NCI-H1694 (cell line): ENCODE measurements at places on chromosomes 6 and 20.

DNA sequence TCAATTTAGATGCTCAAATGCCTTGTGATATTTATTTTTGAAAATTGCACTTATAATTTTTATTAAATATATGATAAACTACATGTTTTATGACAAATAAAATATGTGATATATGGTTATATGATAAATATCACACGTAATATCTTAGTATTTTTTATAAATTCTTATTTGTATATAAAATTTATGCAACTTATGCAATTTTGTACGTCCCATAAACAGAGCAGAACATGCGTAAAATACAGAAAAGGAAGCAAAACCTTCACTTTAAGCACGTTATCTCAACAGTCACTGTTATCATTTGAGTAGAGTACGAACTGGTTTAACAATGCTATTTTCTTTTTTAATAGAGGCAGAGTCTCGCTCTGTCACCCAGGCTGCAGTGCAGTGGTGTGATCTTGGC is 15.7 kb upstream of the ADRM1 start:
- DNase-seq, result no peak

- no peak for DNase-seq
Measured at GRCh38 chr6:159151266-159151855, 17.8 kb upstream of the FNDC1 start.

- DNase-seq, result no peak
Measured at GRCh38 chr6:155528982-155529453, 73.4 kb upstream of the NOX3 start.

- DNase-seq, result peak; percentile 34
Measured at GRCh38 chr20:19888269-19888671, 128.9 kb upstream of the NAA20 start.

DNA sequence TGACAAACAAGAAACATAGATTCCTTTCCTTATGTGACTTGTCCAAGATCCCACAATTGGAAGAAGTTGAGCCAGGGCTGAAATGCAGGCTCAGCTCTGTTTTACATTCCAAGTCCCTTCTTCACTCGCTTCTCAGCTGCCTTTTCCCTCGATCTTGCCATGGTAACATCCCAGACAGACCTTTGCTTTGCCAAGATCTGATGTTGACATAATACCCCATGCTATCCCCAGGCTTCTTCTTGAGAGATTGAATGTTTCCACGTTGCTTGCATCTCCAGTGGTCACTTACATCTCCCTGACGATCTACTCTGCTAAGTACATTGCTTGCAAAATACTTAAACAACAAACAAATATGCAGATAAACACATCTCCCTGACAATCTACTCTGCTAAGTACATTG is 63.5 kb downstream of the TBXT start:
- DNase-seq, result no peak

- no peak for DNase-seq
Measured at GRCh38 chr20:25217161-25218108, 21.9 kb downstream of the ENTPD6 start.

GRCh38 chr6:92977018-92977417 is 442.3 kb downstream of the EPHA7 start:
- no peak for DNase-seq

DNA sequence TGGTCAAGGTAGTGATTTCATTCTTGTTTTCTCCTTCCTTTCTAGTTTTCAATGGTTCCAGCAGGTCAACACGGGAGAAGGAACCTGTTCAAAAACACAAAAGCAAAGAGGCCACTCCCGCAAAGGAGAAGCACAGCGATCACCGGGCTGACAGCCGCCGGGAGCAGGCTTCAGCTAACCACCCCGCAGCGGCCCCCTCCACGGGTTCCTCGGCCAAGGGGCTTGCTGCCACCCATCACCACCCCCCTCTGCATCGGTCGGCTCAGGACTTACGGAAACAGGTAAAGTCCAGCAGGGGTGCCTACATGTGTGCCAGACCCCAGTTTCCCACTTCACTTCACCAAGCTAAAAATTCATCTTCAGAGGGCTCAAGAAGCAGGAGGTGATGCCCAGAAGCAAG is 175.6 kb downstream of the DTNBP1 start:
- DNase-seq, result no peak

DNA sequence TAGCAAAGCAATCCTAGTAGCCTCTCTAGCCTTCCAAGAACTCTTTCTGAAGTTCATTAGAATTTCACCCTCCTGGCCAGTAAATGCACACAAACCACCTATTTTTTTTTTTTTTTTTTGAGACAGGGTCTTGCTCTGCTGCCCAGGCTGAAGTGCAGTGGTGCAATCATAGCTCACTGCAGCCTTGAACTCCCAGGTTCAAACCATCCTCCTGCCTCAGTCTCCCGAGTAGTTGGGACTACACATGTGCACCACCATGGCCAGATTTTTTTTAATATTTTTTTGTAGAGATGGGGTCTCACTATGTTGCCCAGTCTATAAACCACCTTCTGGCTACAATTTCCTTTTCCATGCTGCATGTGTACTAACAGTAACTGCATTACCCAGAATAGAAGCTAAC is 301.3 kb downstream of the ZNF217 start:
- DNase-seq, result no peak

DNA sequence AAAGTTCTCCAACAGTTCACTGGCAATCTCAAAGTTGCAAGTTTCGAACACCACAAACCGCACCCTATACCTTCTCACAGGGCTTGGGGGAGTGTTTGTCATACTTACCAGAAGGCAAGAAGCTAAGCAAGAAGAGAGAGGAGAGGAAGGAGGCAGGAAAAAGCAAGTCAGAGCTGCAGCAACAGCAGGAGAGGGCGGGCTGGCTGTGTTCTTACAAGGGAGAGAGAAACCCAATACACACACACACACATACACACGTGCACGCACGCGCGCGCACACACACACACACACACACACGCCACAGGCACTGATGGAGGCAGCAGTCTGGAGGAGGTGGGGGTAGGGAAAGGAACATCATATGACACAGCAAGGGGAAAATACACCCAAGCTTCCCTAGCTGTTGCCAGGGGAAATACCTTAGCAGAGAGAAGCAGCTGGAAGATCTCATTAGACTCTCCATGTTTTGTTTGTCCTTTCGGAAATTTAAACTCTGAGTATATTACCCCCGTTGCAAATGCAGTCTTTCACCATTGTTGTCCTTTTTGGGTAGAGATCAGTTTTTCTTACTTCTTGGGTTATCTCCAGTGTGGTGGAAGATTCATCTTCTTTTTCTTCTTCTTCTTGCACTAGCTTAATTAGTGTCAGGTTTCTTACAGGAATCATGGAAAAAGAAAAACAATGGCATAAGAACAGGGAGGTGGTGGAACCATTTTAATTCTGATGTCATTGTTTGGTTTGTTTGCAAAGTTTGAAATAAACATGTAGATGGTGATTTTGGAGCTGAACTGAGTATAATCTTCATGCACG is at the start of gene TXLNB:
TXLNB (minus strand) TSS at position 186 of the 807 bp plus-strand sequence. CDS start 3,099 bp downstream, outside the sequence.
- DNase-seq, result no peak

- DNase-seq, result no peak
Measured at GRCh38 chr20:22511943-22512910, 72.1 kb downstream of the FOXA2 start.

GRCh38 chr6:150403458-150404246 is 34.8 kb downstream of the IYD start:
- no peak for DNase-seq

- DNase-seq, result no peak
Measured at GRCh38 chr6:169175360-169175887, 78.2 kb downstream of the THBS2 start.

DNA sequence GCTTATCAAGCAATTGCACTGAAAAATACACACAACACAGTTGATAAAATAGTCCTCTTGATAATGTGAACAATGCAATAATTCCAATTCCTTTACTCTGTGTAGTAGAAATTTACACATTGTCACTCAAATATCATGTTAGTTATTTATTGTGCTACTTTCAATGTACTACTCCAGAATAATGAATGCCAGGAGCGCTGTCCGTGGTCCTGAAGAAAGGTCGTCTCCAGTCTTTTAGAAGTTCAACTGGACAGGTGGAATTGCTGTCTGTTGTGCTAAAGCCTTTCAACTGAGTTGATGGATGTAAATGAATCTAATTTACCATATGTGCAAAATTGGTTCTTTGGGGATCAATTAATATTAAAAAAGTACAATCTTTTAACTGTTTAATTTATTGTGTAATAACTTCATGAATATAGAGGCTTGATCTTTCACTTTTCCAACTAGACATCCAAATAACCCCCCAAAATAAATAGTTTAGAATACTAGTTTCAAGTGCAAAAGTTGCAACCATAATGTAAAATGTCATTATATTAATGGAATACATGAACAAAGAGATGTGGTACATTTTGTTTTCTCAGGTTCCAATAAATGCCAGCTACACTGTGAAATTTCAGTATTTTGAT is 3.2 kb downstream of the GRIK2 start:
- no peak for DNase-seq

GRCh38 chr6:98977671-98978292 is 30.0 kb upstream of the FBXL4 start:
- no peak for DNase-seq

- DNase-seq, result no peak
Measured at GRCh38 chr6:167091026-167091804, 31.7 kb upstream of the CCR6 start.

- DNase-seq, result no peak
Measured at GRCh38 chr6:14194483-14194882, 76.9 kb downstream of the CD83 start.

DNA sequence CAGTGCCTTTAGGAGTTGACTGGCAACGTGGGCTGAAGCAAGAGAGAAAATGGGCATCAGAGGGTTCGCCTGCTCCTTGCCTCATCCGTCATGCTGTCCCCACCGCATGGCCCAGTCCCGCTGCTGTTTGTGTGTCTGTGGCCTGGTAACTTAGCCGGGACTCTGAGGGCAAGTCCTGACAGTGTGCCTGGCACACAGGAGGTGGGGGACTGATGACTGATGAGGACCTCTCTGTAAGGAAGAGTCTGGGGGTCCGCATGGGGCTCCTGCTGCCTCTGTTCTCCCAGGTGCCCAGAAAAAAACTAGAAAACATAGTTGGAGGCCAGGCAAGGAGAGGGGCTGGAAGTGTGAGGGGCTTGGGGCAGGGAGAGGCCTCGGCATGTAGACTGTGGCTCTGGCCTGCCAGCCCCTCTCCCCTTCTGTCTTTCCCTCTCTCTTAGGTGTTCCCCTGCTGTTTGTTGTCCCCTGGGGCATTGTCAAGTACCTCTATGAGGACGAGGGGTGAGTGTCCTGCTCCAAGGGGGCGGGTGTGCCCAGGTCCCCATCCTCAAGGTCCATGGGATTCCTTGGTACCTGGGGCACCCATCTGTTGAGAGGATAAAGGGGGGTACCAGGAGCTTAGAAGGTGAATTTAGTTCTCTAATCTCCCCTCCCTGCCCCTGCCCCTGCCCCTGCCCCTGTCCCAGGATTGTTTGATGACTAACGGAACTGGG is 29.5 kb downstream of the GLP1R start:
- no peak for DNase-seq

DNA sequence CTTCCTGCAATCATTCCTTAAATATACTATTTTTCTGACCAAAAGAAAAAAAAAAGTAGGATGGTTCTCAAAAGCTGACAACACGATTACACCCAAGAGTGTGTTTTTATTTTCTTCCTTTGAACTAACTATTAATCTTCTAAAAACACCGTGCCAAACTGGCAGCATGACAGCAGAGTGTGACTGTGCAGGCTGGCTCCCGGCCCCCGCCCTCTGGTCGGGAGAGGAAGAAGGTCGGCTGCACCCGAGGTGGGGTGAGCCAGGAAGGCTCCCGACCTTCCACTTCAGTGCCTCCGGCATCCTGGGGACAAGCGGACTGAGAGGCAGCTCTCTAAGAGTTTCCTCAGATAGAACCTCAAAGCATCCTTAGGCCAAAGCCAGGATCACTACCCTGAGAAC is 29.2 kb downstream of the SLC22A23 start:
- DNase-seq, result no peak

- no peak for DNase-seq
Measured at GRCh38 chr20:64080013-64080812, at the start of gene OPRL1. TSS of gene OPRL1 (plus strand) at chr20:64080082. CDS start at chr20:64092721, 12,639 bp downstream.

GRCh38 chr6:91476000-91476399 is 889.1 kb upstream of the MAP3K7 start:
- DNase-seq, result peak; percentile 8

- no peak for DNase-seq
Measured at GRCh38 chr6:10382728-10383330, 32.0 kb downstream of the TFAP2A start.

- no peak for DNase-seq
Measured at GRCh38 chr6:40112350-40112749, 178.1 kb upstream of the MOCS1 start.

- no peak for DNase-seq
Measured at GRCh38 chr6:106785298-106785697, 155.9 kb downstream of the QRSL1 start.

- DNase-seq, result no peak
Measured at GRCh38 chr6:159751448-159751847, 10.4 kb upstream of the ACAT2 start.

DNA sequence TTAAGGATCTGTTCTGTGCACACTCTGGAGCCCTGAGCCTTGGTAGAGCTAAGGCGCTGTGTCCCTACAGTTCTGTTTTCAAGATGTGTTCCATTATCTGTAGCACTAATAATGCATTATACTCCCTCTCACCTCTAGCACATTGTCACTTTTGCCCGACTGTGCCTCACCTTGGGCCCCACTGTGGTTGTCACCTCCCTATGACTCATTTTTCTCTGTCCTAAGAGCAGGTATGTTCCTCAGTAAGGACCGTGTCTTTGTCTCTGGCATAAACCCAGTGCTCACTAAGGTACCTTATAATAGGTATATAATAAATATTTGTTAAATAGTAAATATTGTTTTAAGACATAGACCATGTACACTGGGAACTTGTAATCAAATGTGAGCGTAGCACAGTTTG is 942.5 kb upstream of the CITED2 start:
- no peak for DNase-seq

GRCh38 chr6:155964544-155964943 is 508.9 kb upstream of the NOX3 start:
- DNase-seq, result no peak

- no peak for DNase-seq
Measured at GRCh38 chr6:105774247-105774646, 311.9 kb upstream of the PRDM1 start.

DNA sequence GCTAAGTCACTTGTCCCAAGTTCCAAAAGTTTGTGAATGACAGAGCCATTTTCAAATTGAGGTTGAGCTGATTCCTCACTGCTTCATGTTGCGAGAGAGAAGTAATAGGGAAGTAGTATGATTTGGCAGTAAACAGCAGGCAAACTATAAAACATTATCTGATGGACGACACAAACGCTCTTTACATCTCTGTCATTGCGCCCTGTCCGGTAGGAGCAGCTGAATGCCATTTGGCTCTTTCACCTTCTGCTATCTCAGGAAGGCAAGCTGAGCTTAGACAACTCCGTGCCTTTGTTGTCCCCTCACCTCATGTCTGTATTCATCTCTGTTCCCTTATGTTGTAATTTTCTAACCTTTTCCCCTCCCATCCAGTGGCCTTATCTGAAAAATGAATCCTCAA is 440.7 kb upstream of the FLRT3 start:
- no peak for DNase-seq

GRCh38 chr6:139422105-139423036 is 47.9 kb upstream of the CITED2 start:
- no peak for DNase-seq
